ENCODE measurements at places on chromosomes 11 and 22. TPM values are rescaled to one million over a fixed set of nuclear protein-coding genes. Genes with fewer than 3 reads are reported as not detected.

ASPHD2 gene
- total RNA-seq: 14.2 TPM

GLB1L2 gene
- total RNA-seq: 9.5 TPM

PLA2G6 gene
- 33.0 TPM for total RNA-seq

CEP164 gene
- total RNA-seq: 40.5 TPM

ALDH3B2 gene
- total RNA-seq: not detected

MS4A3 gene
- total RNA-seq: not detected

DNA sequence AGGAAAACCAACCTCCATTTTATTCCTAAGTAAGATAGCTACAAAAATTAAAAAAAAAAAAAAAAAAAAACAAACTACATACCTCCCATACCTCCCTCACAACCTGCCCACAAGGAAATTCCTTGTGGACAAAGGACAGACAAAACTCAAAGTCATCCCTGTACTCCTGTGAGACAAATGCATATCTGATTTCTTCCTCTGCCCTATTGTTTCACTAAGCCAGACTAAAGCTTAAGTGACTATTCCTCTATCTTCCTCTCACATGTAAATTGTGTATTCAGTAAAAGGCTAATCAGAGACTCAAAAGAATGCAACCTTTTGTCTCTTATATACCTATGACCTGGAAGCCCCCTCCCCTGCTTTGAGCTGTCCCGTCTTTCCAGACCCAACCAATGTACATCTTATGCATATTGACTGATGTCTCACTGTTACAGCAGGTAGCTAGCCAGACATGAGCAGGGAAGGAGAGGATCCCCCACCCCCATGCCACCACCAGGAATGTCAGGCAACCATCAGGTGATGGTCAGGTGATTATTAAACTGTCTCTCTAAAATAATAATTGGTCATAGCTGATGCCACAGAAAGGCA is 289.4 kb downstream of the SBF2 start:
- H3K4me3 ChIP-seq: no peak overlapping the region
- no peak overlapping the region for H3K27ac ChIP-seq
- no peak for DNase-seq
- no peaks in the 10 kb centered on the region for H3K36me3 ChIP-seq

DNA sequence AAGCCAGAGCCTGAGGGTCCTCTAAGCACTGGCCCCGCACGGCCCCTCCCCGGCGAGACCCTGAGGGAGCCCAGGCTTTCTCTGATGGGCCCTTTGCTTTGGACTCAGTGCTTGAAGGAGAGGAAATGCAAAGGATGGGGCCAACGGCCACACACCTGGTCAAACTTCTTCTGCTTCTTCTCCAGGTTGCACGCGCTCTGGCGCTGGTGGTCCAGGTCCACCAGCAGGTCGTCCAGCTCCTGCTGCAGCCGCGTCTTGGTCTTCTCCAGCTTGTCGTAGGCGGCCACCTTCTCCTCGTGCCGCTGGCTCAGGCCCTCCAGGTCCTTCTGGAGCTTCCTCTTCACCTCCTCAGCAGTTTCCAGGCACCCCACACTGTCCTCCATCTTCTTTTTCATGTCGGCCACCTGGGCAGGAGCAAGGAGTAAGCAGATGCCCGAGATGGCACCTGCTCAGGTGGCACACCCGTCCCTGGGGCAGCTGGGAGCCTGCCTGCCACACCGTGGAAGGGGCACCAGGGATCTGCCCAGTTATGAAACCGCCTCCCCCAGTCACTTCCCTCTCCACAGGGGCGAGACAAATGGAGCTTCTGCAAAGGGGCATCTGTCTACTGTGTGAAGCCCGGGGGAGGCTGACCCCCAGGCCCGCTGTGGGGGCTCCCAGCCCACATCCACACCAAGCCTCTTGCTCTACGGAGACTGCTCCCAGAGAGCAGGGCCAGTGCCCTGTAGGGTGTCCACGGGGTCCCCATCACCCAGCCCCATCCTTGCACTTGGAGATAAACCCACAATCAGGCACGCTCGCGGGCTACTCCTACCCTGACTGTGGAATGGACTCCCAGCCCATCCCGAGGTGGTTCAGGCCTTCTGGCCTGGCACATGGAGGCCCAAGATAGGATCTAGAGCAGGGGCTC is 39.2 kb downstream of the APOL1 start:
- H3K4me3 ChIP-seq: no peak overlapping the region
- H3K4me1 ChIP-seq: peaks cover 34% of the 10 kb centered on the region
- peaks cover 76% of the 10 kb centered on the region for H3K36me3 ChIP-seq
- no peak overlapping the region for H3K27ac ChIP-seq

DNA sequence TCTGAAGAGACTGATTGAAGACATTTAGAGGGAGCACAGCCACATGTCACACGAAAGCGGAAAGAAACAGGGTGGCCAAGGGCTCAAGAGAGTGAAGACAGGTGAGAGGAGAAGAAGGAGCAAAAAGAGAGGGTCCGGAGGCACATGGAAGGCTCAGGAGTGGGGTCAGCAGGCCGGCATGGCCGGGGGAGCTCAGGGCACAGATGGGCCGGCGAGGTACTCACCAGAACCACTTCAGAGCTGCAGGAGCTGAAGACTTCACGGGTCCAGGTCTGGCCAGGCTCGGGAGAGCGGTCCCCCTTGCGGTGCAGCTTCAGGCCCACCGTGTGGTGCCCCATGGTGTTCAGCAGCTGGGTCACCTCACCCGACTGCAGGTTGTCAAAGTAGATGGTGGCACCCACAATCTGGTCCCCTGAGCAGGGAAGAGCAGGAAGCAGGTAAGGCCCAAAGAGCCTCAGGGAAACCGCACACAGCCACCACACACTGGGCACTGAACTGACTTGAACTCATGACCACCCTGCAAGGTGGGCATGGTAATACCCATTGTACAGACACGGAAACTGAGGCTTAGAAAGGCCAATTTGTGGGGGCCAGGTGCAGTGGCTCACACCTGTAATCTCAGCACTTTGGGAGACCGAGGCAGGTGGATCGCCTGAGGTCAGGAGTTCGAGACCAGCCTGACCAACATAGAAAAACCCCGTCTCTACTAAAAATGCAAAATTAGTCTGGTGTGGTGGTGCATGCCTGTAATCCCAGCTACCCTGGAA is 11.6 kb downstream of the AHNAK start:
- H3K27ac ChIP-seq: no peak overlapping the region
- no peak for DNase-seq
- peaks cover 50% of the 10 kb centered on the region for H3K36me3 ChIP-seq
- peaks cover 22% of the 10 kb centered on the region for H3K4me1 ChIP-seq

DNA sequence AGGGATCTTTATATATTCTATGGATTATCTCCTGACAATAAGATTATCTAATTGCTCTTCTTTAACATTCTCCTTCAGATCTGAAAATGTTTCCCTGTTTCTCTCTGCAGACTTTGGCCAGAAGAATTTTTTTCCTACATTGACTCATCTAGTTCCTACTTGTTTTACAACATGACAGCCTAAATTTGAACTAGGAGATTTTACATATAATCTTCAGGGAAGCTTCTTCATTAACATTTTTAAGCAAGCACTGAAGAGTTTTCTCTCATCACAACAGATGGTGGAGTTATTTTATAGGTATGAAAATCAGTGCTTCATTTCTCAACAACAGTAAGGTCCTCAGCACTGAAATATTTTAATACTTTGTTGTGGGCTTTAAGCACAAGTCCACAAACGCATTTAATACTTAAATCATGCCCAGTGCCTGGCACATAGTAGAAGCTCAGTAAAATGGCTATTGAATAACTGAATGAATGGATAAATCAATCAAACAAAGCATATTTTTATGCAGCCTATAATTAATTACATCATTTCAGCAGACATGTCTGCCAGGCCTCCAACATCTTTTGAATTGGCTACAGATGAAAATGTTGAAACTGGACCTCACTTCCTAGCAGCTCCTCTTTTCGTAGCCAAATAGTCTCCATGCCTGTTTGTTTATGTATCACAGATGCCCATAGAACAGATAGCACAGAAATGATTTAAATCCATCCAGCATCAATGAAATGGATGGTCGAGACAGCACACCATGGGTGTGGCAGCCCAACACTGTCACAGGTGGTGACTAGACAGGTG is 117.3 kb upstream of the POU2AF2 start:
- no peak overlapping the region for H3K27ac ChIP-seq
- H3K4me3 ChIP-seq: no peak overlapping the region
- DNase-seq: no peak

GRCh38 chr11:7534042-7534378 is 20.2 kb downstream of the PPFIBP2 start:
- no peaks in the 10 kb centered on the region for H3K27me3 ChIP-seq
- peaks cover 34% of the 10 kb centered on the region for H3K4me1 ChIP-seq
- H3K36me3 ChIP-seq: no peaks in the 10 kb centered on the region
- H3K4me3 ChIP-seq: no peak overlapping the region

- no peaks in the 10 kb centered on the region for H3K36me3 ChIP-seq
- no peaks in the 10 kb centered on the region for H3K27me3 ChIP-seq
- no peak for DNase-seq
Observed at GRCh38 chr11:128625326-128625725, 38.0 kb upstream of the ETS1 start.

- H3K4me3 ChIP-seq: no peak overlapping the region
- no peaks in the 10 kb centered on the region for H3K36me3 ChIP-seq
- H3K27me3 ChIP-seq: peaks cover 3% of the 10 kb centered on the region
- DNase-seq: no peak
- no peaks in the 10 kb centered on the region for H3K4me1 ChIP-seq
- no peak overlapping the region for H3K27ac ChIP-seq
Observed at GRCh38 chr11:111303461-111303860, 5.1 kb downstream of the POU2AF3 start.

DNA sequence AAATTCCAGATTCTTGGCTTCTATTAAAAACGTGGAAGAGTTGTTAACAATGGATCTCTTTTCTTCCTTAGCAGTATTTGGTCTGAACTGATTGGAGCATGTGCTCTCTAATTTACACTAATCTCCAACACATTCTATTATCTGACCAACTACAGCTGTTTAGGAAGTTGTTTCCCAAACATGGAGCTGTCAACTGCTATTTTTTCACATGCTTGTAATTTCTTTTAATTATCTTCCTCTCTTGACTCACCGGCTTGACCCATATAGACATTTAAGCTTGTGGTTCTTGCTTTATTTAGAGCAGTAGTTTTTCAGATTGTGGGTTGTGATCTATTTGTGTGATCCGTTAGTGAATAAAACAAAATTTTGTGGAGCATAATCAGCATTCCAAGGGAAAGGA is 40.8 kb downstream of the CTNND1 start:
- H3K36me3 ChIP-seq: no peaks in the 10 kb centered on the region
- no peak overlapping the region for H3K27ac ChIP-seq
- no peaks in the 10 kb centered on the region for H3K27me3 ChIP-seq
- no peak for DNase-seq
- H3K4me3 ChIP-seq: no peak overlapping the region
- peaks cover 22% of the 10 kb centered on the region for H3K4me1 ChIP-seq

GRCh38 chr11:78094250-78094649 is 14.6 kb upstream of the NDUFC2 start:
- no peaks in the 10 kb centered on the region for H3K27me3 ChIP-seq
- no peak for DNase-seq
- no peak overlapping the region for H3K27ac ChIP-seq
- no peaks in the 10 kb centered on the region for H3K4me1 ChIP-seq
- peaks cover under 1% of the 10 kb centered on the region for H3K36me3 ChIP-seq
- no peak overlapping the region for H3K4me3 ChIP-seq

DNA sequence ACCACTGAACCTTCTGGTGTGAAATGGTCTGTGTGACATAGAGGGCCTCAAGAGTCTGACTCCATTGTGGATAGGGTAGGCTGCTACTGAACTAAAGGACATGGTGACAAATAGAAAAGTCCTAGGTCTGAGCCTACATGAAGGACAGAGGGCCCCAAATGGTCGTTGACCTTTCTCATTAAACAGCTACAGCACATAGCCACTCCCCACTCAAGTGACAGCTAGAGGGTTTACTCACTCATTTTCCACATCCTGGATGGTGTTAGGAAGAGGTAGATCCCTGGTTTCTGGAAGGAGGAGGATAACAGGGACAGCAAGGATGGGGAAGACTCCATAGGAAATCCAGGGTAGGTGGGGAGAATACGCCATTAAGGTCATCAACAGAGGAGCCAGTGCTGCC is 63.3 kb downstream of the SLC22A24 start:
- H3K4me3 ChIP-seq: no peak overlapping the region
- no peak for DNase-seq
- H3K27ac ChIP-seq: no peak overlapping the region
- no peaks in the 10 kb centered on the region for H3K4me1 ChIP-seq

GRCh38 chr22:42933485-42934091 is 76.5 kb upstream of the ARFGAP3 start:
- no peaks in the 10 kb centered on the region for H3K36me3 ChIP-seq
- no peak overlapping the region for H3K4me3 ChIP-seq
- H3K27me3 ChIP-seq: no peaks in the 10 kb centered on the region

- no peaks in the 10 kb centered on the region for H3K4me1 ChIP-seq
- no peak for DNase-seq
- no peaks in the 10 kb centered on the region for H3K36me3 ChIP-seq
- no peak overlapping the region for H3K27ac ChIP-seq
- no peak overlapping the region for H3K4me3 ChIP-seq
- H3K27me3 ChIP-seq: no peaks in the 10 kb centered on the region
Observed at GRCh38 chr11:116287866-116288265, 484.9 kb downstream of the BUD13 start.

DNA sequence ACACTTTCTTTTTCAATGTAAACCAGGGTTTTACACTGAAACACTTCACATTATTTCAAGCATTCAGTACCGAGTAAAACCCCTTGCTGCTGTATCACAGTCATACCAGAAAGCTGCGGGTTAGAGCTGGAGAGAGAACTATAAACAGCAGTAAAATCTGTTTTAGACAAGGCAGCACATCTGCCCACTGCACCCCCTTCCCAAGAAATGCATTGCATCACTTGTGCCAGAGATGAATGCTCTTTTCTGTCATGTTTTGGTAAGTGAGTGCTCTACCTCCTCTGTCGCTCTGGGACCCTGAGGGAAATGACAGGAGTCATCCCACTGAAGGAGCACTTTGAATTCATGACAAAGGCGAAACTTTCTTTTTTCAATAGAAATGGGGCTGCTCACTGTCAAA is 107.2 kb downstream of the MAML2 start:
- H3K4me1 ChIP-seq: peaks cover 42% of the 10 kb centered on the region
- no peak overlapping the region for H3K4me3 ChIP-seq
- no peak for DNase-seq
- H3K27ac ChIP-seq: no peak overlapping the region
- no peaks in the 10 kb centered on the region for H3K27me3 ChIP-seq
- H3K36me3 ChIP-seq: no peaks in the 10 kb centered on the region

DNA sequence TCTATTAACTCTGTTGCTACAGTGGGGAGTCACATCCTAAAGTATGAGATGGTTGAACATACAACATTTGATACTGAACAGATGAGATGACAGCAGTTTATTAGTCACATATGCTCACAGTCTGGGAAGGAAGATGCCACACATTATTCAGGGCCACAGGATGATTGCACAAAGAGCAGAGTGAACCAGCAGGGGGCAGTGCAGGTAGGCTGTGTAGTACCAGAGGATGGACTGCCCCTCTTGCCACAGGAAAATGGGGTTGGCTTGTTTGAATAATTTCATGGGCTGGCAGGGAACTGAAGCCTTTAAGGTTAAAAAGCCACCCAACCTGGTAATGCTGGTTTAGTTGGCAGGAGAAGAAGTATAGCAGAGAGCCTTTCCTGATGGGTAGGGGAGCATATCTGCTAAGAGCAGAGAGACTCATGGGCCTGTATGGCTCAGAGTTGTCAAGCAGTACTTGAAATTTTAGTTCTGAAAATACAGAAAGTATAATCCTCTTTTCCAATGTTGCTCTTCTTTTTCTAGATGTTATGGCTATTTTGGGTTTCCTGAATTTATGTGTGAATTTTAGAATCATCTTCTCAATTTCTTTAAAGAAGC is 180.4 kb upstream of the B3GAT1 start:
- H3K36me3 ChIP-seq: no peaks in the 10 kb centered on the region
- H3K4me1 ChIP-seq: no peaks in the 10 kb centered on the region
- no peaks in the 10 kb centered on the region for H3K27me3 ChIP-seq
- no peak overlapping the region for H3K4me3 ChIP-seq
- DNase-seq: no peak
- H3K27ac ChIP-seq: no peak overlapping the region

Data from CD8-positive, alpha-beta memory T cell (primary cell).